Bronchial epithelial cell (primary cell): ENCODE measurements at places on chromosomes 7 and 10.
A peak's percentile ranks its signal among the peaks of the same experiment; 100 is the strongest.

GRCh38 chr10:11760861-11761260, 18.7 kb downstream of the ECHDC3 start:
- no peak for DNase-seq

- peak; percentile 25 for DNase-seq
Observed at GRCh38 chr10:109062371-109062770, 860.9 kb downstream of the XPNPEP1 start.

DNA sequence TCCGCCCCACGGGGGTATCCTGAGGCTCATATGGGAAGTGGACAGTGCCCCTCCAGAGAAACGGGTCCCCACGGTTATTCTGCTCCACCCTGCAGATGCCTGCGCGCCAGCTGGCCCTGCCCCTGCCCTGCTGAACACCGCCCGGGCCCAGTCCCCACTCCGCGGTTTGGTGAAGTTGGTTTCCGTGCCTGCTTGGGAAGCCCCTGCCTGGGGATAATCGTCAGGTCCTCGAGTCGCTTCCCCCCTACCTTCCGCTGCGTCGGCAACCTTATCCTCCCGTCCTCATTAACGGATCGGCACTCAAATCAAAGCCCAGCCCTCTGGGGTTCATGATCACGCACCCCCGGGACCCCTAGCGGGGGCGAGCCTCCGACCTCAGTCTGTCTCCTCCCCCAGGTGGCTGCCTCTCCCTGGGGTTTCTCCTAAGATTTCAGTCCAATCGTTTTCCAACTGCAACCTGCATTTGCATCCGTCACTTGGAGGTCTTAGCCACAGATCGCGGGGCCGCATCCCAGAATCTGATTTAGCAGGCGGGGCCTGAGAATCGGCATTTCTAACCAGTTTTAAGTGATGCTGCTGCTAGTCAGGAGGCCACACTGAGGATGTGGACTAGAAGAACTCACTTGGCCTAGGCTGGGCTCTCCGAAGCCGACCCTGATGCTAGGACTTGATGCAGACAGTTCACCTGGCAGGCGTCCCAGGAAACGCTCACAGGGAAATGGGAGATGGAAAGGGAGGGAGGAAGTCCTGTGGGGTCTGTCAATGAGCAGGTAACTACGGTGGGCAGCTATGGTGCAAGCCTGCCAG, 27.6 kb downstream of the WDR86 start:
- no peak for DNase-seq

DNA sequence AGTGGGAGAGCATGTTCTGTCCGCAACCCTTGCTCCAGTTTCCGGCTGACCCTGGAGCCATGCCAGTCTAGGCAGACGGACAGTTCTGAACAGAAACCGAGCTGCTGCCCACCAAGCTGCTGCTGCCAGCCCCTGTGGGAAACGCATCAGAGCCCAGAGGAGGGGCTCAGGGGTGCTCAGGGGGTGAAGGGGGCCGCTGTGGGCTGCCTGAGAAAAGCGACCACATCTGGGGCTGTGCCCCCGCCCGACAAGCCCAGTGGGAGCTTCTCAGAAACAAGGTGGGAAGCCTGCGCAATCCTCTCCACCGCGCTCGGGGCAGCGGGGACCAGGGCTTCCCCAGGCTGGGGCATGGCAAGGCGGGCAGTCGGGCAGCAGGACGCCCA, 38.8 kb upstream of the CFAP46 start:
- no peak for DNase-seq

- peak; percentile 94 for DNase-seq
Observed at GRCh38 chr10:97726636-97727178, 10.2 kb upstream of the ZFYVE27 start.

DNA sequence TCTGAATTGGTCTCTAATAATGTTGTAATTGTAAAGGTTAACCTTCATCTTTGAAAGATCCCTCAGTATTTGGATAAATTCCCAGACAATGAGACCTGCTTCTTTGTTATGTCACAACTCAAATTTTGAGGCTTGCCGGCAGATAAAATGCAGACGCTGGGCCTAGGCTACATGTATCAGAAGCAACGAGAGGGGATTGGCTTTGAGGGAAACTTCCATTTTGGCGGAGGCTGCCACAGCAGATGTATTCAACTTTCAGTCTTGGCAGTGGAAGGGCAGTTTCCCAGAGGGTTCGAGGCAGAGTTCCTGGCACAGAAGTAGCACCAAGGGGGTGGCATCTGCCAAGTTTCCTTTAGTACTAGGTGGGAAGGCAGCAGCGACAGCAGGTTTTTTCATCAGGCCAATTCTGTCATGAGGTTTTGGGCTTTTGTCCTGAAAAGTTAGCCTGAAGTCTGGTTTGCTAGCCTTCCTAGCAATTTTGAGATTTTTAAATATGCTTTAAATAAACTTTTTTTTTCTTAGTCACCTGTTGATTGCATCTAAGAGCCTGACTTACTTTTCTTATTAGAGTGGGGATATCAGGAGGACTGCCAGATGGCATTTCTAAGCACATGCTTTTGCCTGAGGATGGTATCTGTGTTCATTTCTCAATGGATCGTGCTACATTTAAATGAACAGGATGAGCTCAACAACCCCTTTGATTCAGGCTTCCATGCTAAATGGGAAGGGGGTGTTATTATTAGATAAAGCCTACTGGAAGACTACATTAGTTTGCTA, 89.5 kb upstream of the FAM3C start:
- no peak for DNase-seq

GRCh38 chr10:14653271-14654161, 121.2 kb downstream of the FAM107B start:
- DNase-seq = peak; percentile 89

- DNase-seq = peak; percentile 49
Observed at GRCh38 chr10:201328-201771, 66.1 kb downstream of the ZMYND11 start.

- no peak for DNase-seq
Observed at GRCh38 chr7:22320416-22320815, 36.5 kb downstream of the RAPGEF5 start.

DNA sequence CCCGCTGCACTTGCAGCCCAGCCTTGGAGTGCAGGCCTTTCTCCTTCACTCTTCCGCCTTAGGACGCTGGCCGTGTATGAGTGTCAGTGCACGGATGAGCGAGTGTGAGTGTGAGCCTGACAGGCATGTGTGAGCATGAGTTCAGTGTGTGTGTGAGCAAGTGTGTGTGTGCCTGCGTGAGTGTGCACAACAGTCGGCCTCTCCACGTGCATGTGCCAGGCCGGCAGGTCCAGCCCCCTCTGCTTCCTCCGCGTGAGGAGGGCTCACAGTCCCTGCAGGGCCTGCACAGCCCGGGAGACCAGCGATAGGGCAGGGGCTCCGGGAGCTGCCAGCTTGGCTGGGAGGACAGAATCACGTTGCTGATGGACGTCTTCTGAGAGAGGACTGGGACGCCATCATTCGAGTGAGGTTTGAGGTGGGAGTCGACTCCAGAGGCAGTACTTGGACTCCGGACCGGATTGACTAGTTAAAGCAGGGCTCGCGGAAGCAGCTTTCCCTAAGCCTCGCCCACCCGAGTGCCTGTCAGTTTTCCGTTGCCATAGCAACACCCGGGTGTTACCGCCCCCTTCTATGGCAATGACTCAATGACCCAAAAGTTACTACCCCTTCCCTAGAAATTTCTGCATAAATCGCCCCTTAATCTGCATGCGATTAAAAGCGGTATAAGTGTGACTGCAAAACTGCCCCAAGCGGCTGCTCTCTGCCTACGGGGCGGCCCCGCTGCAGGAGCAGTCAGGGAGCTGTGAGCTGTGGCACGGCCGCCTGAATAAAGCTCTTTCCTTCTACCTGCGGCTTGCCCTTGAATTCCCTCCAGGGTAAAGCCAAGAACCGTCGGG, 19.6 kb upstream of the CFAP46 start:
- DNase-seq = peak; percentile 53

- peak; percentile 69 for DNase-seq
Observed at GRCh38 chr7:151597541-151598444, 78.1 kb upstream of the RHEB start.

DNA sequence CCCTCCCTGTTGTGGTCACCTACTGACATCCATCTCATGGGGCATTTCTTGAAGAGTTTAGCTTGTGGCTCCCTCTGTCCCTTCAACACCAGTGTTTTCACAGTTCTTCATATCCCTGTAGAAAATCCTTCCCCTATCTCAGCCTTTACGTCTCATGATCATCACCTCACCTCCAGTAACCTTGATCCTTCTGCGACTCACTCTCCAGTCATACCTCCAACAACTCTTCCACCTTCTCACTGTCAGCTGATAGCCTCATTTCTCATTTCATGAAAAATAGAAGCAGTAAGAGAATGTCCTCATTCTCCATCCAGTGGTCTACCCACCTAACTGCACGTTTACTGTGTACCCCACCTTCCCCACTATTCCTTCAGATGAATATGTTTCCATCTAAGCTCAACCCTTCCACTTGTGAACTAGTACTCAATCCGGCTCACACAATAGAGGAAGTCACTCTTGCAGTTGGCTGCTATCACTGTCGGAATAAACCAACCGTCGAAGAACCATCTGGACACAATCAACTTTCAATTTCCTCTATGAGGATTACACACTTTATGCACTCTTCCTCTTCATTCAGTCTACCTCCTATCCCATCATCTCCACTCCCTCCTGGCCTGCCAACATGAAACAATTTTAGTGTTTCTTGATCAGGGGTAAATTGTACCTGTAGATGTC, 256.0 kb downstream of the AHR start:
- DNase-seq = peak; percentile 73

- peak; percentile 95 for DNase-seq
Observed at GRCh38 chr10:62732841-62733653, 71.5 kb upstream of the ADO start.

DNA sequence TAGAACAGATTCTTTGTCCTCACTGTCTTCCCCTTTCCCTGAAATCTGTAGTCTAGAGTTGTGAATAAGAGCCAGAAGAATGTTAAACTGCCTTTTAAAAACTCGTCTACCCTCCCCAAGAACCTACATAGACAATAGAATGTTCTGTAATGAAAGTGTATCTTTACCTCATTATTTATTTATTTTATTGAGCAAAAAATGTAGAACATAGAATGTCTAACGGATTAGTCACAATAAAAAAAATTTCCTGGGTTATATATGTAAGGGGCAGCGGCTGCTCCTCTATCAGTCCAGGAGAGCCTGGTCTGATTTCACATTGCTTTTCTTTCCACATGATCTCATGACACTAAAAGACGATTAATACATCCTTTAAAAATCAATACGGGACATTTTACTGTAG, 135.7 kb downstream of the SDK1 start:
- DNase-seq = peak; percentile 51

DNA sequence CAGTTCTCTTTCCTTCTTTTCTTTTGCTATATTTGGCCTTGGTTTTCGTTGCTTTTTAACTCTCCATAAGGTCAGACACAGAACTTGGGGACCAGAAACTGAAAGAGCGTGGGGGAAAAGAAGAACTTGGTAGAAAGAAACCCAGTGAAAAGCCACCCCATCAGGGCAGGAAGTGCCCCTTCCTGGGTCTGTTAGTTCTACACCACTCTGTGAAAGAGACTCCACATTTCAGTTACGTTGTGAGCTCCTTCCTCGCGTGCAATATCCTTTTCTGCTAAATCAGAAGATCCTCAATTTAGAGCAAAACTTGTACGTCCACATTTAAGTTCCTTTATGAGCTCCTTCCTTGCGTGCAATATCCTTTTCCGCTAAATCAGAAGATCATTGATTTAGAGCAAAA, 220.6 kb upstream of the FOXK1 start:
- DNase-seq = no peak

- DNase-seq = no peak
Observed at GRCh38 chr10:84008878-84009277, 130.4 kb upstream of the GHITM start.

GRCh38 chr10:92839191-92840085, 8.9 kb upstream of the EXOC6 start:
- DNase-seq = no peak

DNA sequence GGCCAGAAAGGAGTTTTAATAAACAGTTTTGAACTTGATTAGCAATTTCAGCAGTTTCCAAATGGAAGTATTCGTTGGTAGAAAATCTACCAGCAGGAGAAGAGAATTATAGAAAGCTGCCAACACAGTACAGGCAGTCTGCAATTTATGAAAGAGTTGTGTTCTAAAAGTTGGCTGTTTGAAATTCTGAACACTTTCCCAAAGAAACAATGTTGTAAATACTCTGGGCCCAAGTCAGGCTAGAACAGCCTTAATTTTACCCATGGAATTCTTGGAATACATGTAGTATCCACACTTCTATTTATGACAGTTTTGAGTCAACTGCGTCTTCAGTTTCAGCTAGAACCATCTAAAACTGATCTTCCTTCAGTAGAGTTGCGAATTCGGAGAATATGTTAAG, 42.5 kb downstream of the AVL9 start:
- no peak for DNase-seq

- peak; percentile 27 for DNase-seq
Observed at GRCh38 chr7:50262916-50263690, 41.4 kb upstream of the IKZF1 start.

GRCh38 chr7:73885975-73886798, 25.2 kb downstream of the TMEM270 start:
- no peak for DNase-seq

- DNase-seq = peak; percentile 48
Observed at GRCh38 chr7:140673063-140673773, 473 bp downstream of the ADCK2 start.

DNA sequence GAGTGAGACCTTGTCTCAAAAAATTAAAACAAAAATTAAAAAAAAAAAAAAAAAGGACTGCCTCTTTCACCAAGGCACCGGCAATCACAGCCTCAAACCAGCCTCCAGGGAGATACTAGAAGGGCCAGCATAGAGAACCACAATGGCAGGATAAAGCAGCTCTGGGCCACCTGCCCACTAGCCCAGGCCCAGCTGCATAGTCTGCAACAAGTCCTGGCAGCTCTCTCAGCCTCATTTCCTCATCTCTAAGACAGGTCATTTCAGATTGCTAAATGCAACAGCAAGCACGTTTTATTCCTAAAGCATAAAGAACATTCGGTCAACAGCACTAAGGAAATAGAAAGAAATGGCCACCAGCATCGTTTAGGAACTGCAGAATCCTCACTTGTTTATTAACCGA, 28.8 kb downstream of the XPNPEP1 start:
- peak; percentile 92 for DNase-seq

DNA sequence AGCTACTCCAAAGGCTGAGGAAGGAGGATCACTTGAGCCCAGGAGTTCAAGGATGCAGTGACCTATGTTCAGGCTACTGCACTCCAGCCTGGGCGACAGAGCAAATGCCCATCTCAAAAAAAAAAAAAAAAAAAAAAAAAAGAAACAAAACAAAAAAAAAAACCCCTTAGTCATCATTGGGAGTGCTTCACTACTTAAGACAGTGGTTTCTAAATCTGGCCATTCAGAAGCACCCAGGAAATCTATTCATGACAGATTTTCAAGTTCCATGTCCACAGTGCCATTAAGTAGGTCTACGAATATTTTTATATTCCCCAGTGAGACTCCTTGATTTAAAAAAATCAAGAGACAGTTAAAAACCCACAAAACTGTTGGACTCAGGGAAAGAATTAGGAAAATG, 182.9 kb downstream of the PIP4K2A start:
- no peak for DNase-seq

DNA sequence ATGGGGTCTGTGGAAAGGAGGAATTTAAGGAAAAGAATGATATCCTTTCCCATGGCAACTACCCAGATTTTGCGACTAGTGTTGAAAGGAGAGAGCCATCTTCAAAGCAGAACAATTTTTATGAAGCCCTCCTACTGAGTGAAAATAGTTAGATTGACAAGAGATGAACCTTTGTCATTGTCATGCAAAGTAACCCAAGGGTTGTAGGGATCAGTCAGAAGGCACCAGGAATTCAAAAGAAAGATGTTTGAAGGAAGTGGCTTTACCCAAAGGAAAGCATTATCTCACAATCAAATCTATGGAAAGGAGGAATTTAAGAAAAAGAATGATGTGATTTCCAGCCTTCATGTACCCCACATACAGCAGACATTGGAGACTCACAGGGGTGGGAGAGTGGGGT, 544.4 kb downstream of the IPMK start:
- no peak for DNase-seq
